ENCODE measurements at places on chromosomes 7 and 10. TPM values are rescaled to one million over a fixed set of nuclear protein-coding genes. Genes with fewer than 3 reads are reported as not detected.

DNA sequence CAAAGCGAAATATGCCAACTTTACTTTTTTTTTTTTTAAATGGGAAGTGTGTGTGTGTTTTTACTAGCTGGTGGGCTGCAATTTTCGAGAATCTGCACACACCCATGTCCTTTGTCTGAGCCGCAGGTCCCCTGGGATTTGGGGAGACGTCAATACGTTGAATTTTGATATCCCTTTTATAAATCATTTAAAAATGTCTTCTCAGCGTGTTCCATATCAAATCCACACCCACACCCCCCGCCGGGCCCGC is 404 bp upstream of the FMC1 start:
- no peak for DNase-seq

PSTK gene
- 3.1 TPM for total RNA-seq

- no peak for DNase-seq
Observed at GRCh38 chr10:121774813-121775212, 153.0 kb downstream of the ATE1 start.

DNA sequence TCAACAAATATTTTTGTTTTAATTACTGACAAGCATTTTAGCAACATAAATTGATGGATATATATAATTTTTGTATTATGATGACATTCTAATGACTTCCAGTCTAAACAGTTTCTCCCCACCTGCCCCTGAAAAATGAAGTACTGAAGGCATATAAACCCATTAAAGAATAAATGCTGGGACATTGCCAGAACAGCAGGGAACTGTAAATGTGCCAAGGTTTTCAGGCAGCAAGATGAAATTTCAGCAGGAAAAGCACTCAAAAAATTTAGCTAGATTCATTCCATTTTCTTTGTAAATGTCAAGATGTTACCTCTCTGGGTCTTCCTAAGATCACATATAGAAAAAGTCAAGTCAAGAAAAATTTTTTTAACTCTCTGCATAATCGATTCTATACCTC is 11.0 kb upstream of the TLL2 start:
- no peak for DNase-seq

DNA sequence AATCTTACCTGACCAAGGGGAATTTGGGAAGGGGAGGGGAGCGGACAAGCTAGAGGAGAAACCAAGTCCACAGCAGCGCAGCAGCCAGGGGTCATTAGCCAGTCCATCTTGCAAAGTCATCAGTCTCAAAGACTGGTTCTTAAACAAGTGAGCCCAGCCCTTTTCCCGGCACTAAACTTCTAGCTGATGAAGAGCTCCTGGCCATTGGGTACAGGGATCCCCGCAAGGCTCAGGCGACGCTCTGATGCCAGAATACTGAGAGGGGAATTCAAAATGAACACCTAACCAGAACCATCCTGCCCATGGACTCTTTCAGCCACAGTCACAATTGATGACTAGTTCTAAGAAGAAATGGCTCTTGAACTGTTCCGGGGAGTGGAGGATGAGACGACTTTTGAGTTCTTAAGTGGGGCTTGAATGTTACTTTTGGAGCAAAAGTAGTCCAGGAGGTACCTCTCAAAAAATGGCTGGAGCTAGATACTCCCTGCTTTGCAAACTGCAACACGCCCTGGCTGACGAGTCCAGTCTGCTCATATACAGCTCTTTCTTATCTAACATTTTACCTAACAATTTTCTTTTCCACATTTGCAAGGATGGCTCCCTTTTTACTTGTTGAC is 2.5 kb upstream of the TWIST1 start:
- DNase-seq: no peak

Data from heart right ventricle (tissue), 16 donors.